ENCODE measurements at places on chromosomes 2 and 18.

DNA sequence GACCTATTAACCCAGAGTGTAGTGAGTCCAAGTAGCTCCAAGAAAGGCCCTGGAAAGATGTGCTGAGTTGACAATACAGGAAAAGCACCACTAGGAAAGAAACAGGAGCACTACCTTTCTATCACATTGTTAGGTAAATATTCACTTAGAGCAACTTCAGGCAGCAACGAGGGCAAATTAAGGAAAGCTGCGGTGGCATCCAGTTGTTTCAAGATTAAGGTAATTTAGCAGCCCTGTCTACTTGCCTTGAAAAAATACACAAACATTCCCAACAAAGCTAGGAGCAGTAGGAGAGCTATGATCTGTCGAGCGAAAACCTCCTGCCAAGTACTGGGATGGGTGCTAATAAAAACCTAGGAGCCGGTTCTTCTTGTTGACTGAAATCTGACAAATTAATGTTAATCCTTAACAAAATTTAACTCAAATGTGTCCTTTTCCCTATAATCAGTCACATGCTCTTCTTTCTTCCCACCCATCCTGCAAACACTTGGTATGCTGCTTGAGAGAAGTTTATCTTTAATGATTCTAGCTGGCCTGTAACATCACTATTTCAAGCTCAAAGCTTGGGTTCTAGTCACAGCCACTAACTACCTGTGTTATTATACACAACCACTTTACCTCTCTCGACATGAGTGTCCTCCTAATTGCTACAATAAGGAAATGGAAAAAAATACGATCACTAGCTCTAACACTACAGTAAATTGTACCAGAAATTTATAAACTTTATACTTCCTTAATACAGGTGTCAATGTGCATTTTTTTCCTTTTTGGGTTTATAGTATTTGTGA, 2.0 kb downstream of the ACAA2 start:
- DNase-seq = no peak

- no peak for DNase-seq
Observed at GRCh38 chr18:59311631-59312030, 6.8 kb downstream of the CPLX4 start.

- no peak for DNase-seq
Observed at GRCh38 chr18:22015156-22015555, 154.2 kb upstream of the GATA6 start.

DNA sequence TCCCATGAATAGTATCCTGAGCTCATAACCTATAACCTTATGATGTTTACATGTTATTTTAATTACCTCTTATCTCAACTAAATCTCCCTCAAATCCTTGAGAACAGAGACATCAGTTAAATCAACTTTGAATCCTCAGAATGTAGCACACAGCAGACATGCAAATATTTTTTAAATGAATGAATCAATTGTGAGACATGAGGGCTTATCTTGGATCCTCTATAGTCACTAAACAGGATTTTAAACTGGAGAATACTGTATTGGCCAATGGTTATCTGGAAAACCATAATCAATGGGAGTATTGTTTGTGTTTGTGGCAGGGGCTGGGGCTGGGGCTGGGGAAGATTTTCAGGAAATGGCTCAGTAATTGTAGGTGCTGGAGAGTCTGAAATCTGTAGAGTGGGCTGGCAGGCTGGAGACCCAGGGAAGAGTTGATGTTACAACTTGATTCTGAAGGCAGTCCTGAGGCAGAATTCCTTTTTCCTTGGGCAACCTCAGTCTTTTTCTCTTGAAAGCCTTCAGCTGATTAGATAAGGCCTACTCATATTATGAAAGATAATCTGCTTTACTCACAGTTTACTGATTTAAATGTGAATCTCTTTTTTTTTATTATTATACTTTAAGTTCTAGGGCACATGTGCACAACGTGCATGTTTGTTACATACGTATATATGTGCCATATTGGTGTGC, 106.3 kb downstream of the NCOA1 start:
- DNase-seq = no peak

GRCh38 chr2:31254237-31255203, 20.6 kb downstream of the EHD3 start:
- DNase-seq = no peak
